ENCODE measurements at places on chromosomes 7 and 10.
A peak's percentile ranks its signal among the peaks of the same experiment; 100 is the strongest.

GRCh38 chr7:141073173-141073640 lies 657 bp upstream of the TMEM178B start:
- DNase-seq, result no peak

DNA sequence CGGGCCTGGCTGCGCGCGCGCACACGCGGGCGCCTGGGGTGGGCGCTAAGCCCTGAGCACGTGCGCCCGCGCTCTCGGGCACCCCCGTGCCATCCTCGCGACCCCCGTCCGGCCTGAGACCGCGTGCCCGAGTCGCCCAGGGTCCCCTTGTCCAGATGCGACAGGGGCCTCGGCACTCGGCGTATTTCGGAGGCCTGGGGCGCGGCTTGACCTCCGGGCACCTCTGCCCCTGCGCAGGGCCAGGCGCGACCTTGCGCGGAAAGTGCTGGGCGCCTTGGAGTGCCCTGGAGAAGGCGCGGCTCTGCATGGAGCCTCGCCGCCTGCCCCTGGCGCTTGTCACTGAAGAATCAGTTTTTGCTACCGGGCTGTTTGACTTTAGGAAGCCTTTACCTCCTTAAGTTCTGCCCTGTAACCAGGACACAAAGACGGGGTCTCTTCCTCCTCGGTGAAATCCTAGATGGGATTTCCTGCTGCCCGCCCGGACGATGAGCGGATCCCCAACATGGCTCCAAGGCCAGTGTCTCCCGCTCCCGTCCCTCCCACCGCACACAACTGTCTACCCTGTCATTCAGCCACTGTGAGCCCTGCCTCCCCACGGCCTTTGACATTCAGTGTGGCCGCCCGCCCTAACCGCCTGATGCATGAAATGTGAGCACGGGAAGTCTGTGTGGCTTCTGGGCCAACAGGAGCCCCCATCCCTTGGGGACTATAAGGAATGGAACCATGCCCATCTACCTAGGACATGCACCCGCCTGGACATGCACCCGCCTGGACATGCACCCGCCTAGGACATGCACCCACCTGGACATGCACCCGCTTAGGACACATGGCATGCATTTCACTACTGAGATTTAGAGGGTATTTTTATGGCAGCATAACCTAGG lies 1.1 kb upstream of the STK32C start:
- DNase-seq, result no peak

GRCh38 chr10:29130190-29130673 lies 158.6 kb upstream of the LYZL1 start:
- no peak for DNase-seq

DNA sequence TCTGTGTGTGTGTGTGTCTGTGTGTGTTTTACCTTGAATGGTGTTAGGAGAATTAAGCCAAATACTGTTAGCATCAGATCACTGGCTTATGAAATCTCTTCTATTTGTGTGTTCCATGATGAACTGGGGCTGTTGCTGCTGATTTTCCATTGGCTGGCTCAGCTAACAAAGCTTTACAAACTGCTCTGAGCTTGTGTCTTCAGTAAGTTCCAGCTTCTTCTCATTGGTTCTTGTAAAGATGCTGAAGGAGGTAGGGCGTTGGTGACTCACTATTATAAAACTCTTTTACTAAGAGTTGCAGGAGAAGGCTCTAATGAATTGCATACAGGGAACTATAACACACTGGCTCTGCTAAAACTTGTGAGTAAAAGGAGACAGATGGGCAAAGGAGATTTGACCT lies 136.4 kb upstream of the PRKCQ start:
- DNase-seq, result no peak

DNA sequence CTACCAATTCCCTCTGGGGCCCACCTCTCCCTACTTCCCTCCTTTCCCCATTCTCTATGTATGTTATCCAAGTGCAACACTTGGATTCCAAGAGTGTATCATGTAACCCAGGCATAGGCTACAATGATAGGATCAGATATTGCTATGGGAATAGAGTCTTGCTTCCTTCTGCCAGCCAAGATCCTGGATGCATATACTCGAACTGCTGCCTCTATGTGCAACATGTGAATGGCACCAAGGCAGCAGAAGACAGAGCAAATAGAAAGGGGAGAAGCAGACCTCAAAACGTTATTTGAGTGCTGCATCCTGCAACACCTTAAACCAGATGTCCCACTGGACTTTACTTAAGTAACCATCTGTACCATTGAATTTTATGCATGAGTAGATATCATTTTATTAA lies 3.5 kb upstream of the XPNPEP1 start:
- DNase-seq, result no peak

DNA sequence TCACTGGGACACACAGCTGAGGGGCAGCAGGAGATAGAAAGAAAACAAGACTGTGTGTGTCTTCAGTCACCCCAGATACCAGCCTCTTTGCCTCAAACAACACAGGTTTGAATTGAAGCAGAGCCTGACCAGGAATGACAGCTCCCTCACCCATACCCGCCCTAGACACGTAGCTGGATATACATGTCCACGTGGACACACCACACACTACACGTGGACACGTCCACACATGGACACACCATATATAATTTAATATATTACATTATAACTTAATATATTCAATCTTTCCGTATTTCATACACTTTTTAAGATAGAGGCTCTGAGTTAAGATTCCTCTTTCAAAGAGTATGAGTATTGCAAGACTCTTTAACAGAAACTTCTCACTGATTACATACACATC lies 11.3 kb downstream of the GDF2 start:
- no peak for DNase-seq

- no peak for DNase-seq
Observed at GRCh38 chr7:94364816-94365215, 29.9 kb upstream of the COL1A2 start.

- no peak for DNase-seq
Observed at GRCh38 chr7:4661871-4662270, 20.2 kb upstream of the FOXK1 start.

GRCh38 chr7:14551310-14551709 lies 351.2 kb downstream of the DGKB start:
- DNase-seq, result no peak

- DNase-seq, result no peak
Observed at GRCh38 chr7:94559972-94560371, 50.4 kb downstream of the CASD1 start.

GRCh38 chr7:3682028-3682710 lies 381.1 kb downstream of the SDK1 start:
- no peak for DNase-seq

DNA sequence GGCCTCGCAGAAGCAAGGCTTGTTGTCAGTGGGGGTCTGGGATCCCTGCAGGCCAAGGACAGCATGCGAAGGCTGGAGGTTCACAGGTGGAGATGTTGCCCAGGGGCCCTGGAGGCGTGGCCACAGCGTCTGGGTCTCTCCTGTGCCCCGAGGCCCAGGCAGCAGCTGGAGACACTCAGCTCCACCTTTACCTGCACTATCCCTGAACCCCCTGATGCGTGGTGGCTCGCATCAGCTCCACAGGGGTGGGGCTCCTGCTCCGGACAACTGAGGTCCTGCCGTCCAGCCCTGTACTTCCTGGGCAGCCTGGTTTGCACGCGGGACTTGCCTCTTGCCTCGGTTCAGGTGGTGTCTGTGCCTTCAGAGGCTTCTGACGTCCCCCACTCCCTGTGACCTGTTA lies 54.6 kb upstream of the ZNF32 start:
- DNase-seq, result no peak

DNA sequence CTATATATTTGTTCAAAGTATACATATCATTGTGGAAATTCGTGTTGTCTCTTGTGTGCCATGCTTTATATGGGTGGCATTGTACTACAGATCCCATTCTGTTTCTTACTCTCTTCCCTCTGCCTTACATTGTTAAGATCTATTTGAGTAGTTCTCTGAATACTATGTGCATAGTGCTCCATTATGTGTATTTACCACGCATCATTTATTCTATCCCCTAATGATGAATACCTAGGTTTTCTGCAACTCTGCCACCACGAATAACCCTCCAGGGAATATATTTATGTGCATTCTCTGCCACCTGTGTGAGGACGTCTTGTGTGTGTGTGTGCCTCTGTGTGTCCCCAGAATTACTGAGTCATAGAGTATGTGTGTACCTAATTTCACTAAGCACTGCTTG lies 431.2 kb upstream of the C7orf33 start:
- DNase-seq, result no peak

GRCh38 chr7:131244259-131244852 lies 83.3 kb upstream of the MKLN1 start:
- DNase-seq, result peak; percentile 81

- no peak for DNase-seq
Observed at GRCh38 chr7:92625617-92626016, 35.4 kb upstream of the FAM133B start.

DNA sequence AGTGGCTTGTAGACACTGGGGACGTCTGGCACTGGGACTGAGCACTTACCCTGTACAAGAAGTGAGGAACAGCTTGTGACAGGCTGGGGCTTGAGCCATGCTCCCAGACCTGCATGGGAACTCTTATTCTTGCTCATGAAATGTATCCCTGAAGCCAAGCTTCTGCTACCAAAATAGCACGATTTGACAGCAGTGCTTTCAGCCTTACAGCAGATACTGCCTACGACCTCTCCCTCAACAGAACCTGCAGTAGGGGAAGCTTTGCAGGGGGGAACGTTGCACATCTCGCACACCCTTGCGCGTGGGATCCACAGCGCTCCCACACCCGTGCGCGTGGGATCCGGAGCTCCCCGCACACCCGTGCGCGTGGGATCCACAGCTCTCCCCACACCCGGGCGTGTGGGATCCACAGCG lies 88.0 kb downstream of the CREM start:
- no peak for DNase-seq

DNA sequence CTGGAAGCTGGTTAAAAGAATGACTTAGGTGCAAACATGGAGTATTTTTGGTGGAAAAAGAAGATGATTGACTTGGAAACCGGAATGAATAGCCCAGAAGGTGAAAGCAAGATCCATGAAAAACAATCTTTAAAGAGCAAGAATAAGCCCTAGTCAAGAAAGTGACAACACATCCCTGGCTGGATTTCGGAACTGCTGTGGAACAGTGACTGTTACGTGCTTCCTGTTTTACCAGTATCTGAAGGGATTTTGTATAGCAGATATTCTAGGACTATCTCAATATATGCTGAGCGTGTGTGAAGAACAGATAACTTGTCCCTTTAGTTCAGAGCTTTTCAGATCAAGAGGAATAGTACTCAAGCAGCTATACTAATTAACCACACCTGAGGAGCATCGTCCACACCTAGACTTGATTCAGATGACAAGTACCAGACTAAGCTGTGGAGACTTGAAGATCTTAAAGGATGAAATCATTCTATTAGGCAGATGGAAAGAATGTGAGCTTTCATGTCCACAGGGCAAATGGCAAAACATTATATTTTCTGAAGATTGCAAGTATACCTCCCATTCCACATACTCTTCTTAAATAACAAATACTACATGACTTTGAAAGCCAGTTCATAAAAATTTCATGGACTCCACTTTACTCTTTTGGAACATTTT lies 11.5 kb upstream of the TES start:
- no peak for DNase-seq

DNA sequence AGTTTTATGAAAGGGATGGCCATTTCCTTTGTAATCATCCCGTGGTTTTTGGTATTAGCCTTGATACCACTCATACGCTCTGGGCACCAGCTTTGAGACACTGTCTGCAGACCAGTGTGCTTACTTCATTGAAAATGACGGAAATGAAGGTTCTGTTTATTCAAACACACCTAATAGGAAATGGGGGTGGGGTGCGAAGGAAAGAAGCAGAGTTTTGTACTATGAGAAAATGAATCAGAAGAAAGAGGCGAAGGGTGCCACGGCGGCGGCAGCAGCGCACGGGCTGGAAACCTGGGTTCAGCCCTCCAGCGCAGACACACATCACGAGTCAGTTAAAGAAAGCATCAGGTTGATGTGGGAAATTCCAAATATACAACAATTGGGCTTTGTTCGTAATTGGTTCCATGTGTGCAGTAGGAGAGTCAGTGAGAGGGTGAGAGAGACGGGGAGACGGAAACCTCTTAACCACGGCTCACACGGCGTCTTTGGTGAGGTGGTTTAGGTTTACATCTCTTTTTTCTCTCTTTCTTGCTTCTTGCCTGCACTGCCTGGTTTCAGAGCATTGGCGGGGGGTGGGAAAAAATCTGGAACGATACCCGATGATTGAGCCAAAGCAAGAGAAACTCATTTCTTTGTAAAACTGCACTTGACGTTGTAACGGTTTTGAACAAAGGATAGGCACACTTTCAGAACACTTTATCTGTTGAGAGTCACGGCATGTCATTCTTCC lies 321.2 kb downstream of the FRMD4A start:
- DNase-seq, result peak; percentile 52

DNA sequence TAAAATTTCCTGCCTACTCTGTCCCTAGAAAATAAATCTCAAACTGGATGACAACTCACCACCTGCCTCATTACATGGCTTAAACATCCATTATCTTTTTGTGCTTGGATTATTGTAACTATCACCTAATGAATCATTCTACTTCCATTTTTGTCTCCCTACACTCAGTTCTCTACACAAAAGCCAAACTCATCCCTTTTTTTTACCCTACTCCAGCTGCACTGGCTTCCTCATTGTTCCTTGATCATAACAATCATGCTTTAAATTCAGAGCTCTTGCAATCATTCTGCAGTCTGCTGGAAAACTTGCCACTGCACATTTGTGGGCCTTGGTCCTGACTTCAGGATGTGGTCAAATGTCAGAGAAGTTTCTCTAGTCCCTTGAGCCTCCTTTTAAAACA lies 280.0 kb downstream of the DGKB start:
- DNase-seq, result no peak

GRCh38 chr10:37947526-37947925 lies 28.9 kb downstream of the ZNF25 start:
- DNase-seq, result no peak

- no peak for DNase-seq
Observed at GRCh38 chr7:26664735-26665416, 199.5 kb downstream of the SKAP2 start.

GRCh38 chr10:63554657-63555056 lies 33.5 kb downstream of the REEP3 start:
- DNase-seq, result peak; percentile 77

DNA sequence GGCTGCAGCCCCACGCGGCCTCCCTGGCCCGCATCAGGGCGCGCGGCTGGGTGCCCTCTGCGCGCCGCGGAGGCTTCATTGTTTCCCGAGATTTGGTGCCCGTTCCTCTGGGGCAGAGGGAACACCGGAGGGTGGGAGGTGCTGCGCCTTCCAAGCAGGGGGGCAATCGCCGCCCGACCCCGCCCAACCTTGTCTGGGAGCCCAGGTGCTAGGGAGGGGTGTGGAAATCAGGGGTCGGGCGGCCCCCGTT lies 1.0 kb upstream of the NRP1 start:
- no peak for DNase-seq

DNA sequence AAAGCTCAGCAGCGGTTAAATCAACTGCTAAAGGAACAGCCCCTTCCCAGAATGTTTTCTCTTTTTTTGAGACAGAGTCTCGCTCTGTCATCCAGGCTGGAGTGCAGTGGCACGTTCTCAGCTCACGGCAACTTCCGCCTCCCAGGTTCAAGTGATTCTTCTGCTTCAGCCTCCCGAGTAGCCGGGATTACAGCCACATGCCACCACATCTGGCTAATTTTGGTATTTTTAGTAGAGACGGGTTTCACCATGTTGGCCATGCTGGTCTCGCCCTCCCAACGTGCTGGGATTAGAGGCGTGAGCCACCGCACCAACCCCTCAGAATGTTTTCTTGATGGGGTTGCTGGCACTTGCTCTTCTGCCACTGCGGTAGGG lies 59.8 kb upstream of the IL6 start:
- DNase-seq, result no peak

GRCh38 chr7:106376026-106376799 lies 91.4 kb upstream of the NAMPT start:
- DNase-seq, result no peak
